Myocyte (in vitro differentiated cells): ENCODE measurements at places on chromosomes 16 and 17. TPM values are rescaled to one million over a fixed set of nuclear protein-coding genes. Genes with fewer than 3 reads are reported as not detected.

- peak; percentile 90 for DNase-seq
Observed at GRCh38 chr17:5587438-5588032, 3.2 kb upstream of the NLRP1 start.

GRCh38 chr16:24490866-24491265 lies 48.5 kb upstream of the RBBP6 start:
- no peak for DNase-seq

DNA sequence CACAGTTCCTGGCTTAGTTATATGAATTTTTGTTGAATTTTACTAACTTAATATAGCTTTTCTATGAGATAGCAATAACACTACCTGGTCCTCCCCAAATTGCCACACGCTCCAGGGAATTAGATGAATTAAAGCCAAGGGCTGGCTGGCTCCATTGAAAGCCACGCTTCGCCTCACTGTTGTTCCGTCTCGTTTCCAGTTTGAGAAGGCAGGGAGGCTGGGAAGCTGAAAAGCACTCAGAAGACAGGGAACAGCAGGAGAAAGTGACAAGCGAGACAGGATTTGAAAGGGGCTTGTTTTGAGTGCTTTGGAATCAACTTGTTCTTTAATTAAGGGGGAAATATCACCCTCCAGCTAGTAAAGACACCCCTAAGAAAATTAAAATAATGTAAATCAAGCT lies 425.3 kb downstream of the CA10 start:
- DNase-seq = no peak

DNA sequence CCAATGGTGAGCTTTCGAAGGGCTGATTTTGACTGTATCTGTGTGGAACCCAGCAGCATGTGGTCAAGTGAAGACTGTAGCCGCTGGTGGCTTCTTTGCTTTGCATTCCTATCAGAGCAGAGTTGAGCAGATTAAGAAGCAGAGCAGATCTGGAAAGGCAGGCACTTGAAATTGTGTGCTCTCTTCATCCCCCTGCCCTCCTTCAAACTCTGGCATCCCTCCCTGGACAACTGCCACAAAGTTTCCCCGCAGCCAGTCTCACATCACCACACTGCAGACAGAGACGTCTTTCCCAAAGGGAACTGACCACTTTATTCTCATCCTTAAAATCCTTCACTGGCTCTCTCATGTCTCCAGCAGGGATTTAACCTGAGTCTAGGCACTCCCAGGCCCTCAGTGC lies 237.1 kb upstream of the DYNLRB2 start:
- no peak for DNase-seq

GRCh38 chr17:69326377-69327059 lies 415 bp downstream of the ABCA5 start:
- peak; percentile 1 for DNase-seq

DNA sequence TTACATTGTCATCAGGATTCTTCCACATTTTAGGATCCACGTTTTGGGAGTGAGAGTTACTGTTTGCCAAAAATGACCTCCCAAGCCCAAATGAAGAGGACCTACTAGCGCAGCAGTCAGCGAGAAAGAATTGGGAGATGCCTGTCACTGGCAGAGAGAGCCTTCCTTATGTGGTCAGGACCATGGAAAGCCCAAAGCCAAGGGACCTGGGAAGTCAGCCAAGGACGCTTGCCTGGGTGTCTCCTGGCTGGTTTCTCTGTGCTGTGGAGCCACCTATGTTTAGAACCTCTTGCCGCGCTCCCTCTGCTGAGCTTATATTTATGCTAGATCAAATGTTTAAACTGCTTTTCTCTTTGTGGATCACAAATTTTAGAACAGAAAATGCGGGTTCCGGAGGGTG lies 24.9 kb upstream of the RHBDL3 start:
- peak; percentile 79 for DNase-seq

DNA sequence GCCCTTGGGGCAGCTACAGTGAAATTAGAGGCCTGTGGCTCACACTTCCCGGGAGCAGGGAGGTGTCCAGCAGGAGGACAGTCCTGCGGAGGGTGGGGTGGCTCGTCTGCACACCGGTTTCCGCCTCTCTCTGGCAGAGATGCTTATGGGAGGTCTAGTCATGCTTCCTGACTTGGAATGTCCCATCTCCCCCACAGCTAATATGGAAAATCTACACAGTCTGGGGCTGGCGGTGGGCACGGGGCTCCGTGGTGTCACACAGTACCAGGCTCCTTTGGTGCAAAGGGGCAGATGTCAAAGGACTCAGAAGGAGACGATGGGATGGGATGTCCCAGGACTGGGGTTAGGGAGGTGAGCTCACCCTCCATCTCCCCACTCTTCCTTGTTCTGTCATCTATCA lies 44.1 kb upstream of the DOC2B start:
- no peak for DNase-seq

DNA sequence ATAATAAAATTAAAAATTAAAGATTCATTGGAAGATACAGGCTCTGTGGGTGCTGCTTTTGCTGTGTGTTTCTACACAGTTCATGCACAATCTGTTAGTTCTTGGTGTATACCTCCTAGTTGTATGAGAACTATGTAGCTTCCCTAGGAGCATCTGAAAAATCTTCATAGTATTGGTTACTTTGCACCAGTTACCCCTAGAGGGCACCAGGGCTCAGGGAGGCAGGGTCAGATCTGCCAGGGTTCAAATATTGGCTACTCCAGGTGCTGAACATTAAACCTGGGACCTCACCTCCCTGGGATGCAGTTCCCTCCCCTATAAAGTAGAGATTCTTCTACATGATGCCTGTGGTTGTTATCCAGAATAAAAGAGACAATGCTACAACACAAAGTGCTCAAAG lies 583.0 kb upstream of the CDH11 start:
- no peak for DNase-seq

DNA sequence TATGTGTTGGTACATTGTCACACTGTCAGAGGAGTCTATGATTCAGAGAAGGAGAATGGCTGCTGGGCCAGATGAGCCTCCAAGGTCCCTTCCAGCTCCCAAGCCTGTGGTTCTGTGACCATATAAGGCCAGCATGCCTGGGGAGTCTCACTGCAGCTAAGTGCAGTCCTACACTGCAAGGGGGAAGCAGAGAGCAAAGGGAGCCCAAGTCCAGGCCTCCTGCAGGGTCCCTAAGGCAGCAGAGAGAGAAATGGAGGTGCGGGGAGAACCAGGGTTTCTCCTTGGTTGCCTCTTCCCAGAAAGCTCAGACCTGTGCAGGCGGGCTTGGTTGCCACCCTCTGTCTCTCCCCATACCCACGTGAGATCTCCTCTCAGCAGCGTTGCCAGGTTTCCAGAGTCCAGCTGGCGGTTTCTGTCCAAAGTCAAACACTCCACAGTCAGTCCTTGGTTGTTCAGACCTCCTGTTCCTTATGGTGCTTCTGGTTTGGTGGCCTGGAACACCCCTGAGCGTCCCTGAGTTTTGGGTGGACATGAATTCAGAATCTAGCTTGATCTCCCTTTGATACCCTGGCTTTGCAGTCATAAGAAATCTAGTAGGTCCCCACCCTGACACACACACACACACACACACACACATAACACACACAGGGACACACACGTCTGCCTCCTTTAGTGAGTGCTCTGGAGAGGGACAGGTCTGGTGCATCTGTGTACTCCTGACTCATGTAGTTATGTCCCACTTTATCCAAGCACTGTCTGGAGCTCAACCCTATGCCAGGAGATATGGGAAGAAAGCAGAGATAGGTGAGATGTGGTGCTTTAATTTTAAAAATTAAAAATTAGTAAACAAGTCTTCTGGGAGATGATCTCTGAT lies 78.8 kb downstream of the GNAO1 start:
- DNase-seq = peak; percentile 48

RASD1 gene
- 0.94 and 2.7 TPM in 2 replicates for total RNA-seq

KRTAP2-3 gene
- total RNA-seq = 0.19 TPM in 1 of 2 replicates, not detected in the other

DNA sequence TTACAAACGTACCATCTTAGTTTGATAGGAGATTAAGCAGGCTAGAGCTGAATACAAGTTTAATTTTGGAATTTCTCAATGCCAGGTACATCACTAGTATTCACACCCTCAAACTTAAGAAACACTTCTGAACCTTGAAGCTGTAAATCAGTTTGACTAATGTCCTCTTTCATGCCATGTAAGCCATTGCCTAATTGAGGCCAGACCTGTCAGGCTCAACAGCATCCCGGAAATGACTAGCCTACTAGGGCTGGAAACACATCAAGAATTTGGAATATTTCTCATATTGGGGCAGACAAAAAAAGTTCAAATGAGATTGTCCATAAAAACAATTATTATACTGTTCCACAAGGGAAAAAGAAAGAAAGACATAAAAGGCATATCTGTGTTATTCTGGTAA lies 1.7 kb downstream of the USP32 start:
- peak; percentile 19 for DNase-seq

KREMEN2 gene
- total RNA-seq = 10.4 and 17.8 TPM in 2 replicates

KRT9 gene
- not detected in 2 replicates for total RNA-seq

DNA sequence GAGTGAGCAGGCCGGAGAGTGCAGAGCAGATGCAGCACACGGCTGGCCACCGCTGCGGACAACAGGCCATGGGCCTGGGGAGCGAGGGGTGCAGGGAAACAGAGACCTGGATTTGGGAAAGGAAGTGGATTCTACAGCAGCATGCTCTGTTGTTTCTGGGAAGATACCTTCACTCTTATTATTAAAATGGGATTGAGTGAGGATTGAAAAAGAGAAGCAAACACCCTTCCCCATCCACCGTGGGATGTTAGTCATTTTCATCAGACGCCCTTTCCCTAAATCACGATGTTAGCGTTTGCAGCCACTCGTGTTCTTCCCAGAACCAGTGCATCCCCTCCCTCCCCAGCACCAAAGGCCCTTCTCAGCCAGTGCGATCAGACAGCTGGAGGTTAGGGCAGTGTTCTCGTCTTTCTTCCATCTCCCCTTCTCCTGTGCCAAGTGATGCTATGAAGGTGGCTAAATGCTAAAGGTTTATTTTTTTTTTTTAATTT lies 196.5 kb upstream of the CHMP6 start:
- DNase-seq = no peak

DNA sequence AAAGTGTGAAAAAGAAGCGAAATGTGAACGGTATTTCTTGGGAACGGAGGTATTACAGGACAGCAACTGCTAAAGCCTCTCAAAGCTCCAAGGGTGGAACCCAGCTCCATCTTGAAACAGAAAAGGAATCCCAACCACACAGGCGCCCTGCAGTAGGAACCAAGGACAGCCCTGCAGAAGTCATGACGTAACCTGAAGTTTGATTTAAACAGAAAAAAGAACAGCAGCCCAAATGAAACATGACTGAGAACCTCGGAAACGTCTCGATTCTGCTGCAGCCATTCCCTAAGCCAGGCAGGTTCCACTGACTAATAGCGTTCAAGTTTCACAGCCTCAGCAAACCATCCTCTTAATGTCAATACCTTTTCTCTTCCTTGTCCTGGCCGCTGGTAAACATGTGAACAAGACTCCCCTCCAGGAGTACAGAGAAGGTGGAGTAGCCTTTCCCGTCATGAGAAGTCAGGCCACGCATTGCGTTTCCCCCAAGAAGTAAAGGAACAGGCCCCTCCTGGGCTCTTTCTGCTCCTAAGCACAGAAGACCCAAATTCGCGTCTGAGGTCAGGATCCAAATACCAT lies 20.1 kb downstream of the SIAH1 start:
- DNase-seq = no peak

GRCh38 chr17:10013365-10014112 lies 108.5 kb upstream of the RCVRN start:
- DNase-seq = no peak

ZACN gene
- not detected in 2 replicates for total RNA-seq

GRCh38 chr17:4764595-4764994 lies 7.1 kb upstream of the TM4SF5 start:
- no peak for DNase-seq

GRCh38 chr16:3465911-3466584 lies 22.6 kb downstream of the NAA60 start:
- DNase-seq = no peak

- DNase-seq = peak; percentile 52
Observed at GRCh38 chr17:78986048-78986648, 6.4 kb upstream of the LGALS3BP start.

- no peak for DNase-seq
Observed at GRCh38 chr17:29036584-29036983, 6.4 kb upstream of the PIPOX start.

- no peak for DNase-seq
Observed at GRCh38 chr16:90031186-90031930, 12.1 kb upstream of the DBNDD1 start.

- DNase-seq = no peak
Observed at GRCh38 chr17:38908676-38909181, 16.7 kb upstream of the LASP1NB start.

CYBC1 gene
- total RNA-seq = 59.0 and 62.2 TPM in 2 replicates
